GM06990 (cell line): ENCODE measurements at places on chromosomes 12 and 14.
A peak's percentile ranks its signal among the peaks of the same experiment; 100 is the strongest.

- peak; percentile 75 for DNase-seq
Observed at GRCh38 chr12:109892748-109893147, 7.3 kb upstream of the TCHP start.

DNA sequence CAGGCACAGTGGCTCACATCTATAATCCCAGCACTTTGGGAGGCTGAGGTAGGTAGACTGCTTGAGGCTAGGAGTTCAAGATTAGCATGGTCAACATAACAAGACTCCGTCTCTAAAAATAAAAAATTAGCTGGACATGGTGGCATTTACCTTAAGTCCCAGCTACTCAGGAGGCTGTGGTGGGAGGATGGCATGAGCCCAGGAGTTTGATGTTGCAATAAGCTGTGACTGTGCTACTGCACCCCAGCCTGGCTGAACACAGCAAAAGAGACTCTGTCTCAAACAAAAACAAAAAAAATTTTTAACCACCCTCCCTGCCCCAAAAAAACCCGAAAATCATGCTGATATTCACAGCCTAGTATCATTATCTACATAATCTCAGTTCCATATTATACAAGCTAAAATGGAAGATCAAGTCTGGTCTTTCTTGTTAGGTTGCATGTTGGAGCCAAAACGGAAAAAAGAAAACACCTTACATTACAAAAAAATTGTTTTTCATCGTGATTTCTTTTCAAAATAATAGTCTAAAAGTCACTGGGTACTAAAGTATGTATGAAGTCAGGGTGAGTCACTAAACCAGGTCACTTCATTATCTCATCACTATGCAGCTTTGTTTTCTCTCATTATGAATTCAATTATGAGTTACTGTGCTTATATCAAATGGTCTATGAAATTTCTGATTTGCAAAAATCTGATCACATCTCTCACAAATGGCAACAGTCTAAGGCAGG is 13.8 kb downstream of the GXYLT1 start:
- no peak for DNase-seq

DNA sequence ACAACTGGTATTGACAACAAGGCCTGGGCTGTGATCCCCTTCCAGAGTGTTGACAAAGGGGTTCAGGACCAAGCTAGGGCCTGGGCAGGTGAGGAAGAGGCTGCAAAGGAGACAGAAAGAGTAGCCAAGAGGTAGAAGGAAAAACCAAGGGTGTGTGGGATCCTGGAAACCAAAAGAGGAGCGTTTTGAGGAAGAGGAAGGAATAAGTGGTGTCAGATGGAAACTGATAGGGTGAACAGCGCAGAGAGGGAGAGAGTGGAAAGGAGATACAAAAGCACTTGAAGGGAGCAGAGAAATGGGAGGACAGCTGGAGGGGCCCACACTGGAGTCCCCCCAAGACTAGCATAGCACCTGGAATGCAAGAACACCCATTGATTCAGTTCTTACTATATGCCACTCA is 8.3 kb upstream of the HVCN1 start:
- no peak for DNase-seq

DNA sequence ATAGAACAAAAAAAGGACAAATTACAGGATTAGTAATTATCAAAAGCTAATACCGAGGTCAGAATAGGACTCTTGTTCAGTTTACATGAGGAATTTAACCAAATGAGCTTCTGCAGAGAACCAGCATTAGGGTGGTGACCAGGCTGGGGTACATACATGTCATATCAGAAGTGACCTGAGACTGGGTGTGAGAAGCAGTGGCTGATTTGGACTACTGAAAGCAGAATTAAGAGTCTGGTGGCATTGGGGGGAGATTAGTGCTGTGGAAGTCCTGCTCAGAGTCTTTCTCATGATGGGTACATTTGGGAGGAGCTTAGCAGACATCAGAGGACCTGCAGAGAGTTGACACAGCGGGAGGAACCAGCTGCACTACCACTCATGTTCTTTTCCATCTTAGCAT is 21.7 kb downstream of the TRAF3 start:
- no peak for DNase-seq

DNA sequence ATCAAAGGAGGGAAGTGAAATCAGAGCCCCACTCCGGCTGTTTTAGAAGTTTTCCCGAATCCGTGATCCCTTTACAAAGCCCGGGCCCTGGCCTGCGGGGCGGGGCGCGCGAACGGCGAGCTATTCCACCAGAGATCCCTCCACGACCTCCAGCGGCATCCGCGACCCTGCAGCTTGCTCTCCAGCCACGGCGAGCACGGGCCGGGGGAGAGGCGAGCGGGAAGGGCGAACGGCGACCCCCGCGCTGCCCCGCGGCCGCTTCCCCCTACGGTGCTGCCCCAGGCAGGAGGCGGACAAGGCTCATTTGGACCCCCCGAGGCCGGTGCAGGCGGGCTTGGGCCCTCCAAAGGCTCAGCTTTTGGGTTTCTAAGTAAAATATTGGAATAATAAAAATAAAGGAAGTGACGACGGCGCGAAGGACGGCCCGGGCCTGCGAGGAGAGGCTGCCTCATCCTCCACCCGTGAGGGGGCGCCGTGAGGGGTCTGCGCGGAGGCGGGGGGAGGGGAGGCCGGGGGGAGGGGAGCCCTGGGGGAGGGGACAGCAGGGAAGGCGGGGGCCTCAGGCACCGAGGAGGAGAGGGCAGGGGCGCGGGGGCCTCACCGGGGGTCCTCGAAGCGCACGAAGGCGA is 613 bp downstream of the SRSF9 start:
- no peak for DNase-seq

DNA sequence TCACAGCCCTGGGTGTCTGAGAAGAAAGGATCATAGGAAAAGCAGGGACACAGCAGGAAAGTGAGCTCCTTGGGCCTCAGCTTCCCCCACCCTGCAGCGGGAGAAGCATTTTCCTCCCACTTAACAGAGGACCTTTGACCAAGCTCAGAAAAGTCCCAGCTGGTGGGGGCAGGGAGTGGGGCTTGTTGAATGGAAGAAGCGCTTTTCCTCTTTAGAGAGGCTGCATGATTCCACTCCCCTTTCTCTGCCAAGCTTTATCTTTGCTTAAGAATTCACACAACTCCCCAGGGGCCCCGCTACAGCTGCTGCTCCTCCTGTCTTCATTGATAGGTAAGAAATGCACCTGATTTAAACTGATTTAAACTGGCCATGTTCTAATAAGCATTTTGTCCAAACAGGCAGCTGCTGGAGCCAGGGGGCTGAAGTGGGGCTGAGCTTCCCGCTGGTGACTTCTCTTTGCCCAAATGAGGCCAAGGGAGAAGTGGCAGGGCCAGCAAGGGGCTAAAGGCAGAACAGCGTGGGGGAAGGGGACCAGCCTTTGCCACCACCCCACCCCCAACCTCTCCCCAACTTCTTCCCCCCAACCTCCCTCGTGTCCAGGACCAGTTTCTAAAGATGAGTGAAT is 1.7 kb upstream of the PAPLN start:
- DNase-seq: no peak

DNA sequence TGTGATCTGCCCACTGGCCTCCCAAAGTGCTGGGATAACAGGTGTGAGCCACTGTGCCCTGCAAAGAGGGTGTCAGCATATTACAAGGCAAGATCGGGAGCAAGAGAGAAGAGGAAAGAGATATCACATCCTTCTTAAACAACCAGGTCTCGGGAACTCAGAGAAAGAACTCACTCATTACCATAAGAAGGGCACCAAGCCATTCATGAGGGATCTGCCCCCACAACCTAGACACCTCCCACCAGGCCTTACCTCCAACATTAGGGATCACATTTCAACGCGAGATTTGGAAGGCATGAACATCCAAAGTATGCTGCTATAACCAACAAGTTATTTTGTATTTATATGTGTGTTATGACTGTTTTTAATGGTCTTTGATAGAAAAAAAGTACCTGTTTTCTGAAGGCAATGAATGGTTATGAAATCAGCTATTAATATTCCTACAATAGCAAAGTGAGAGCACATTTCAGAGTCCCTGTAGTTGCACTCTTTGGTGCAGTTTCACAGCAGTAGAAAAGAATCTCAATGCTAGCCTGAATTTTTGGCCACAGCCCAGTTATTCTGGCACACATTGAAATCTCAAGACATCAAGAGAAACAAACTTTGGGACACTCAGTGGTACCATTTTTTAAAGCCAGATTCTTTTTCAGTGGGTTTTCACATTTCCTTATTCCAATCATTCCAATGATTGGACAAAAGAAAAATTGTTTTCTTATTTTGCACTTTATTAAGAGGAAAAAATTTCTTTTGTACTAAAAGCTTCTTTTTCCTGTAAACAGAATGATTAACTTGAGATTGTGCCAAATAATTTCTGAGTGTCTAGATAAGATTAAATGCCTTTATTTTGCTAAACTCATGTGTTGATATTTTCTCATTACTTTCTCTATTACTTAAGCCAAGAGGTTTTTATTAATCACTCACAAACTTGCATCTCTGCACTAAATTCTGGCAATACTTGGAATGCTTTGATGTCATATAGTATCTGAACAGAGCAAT is 582.6 kb upstream of the ATP2B1 start:
- DNase-seq: no peak

GRCh38 chr14:86961106-86961716 is 1031.8 kb downstream of the GALC start:
- no peak for DNase-seq

DNA sequence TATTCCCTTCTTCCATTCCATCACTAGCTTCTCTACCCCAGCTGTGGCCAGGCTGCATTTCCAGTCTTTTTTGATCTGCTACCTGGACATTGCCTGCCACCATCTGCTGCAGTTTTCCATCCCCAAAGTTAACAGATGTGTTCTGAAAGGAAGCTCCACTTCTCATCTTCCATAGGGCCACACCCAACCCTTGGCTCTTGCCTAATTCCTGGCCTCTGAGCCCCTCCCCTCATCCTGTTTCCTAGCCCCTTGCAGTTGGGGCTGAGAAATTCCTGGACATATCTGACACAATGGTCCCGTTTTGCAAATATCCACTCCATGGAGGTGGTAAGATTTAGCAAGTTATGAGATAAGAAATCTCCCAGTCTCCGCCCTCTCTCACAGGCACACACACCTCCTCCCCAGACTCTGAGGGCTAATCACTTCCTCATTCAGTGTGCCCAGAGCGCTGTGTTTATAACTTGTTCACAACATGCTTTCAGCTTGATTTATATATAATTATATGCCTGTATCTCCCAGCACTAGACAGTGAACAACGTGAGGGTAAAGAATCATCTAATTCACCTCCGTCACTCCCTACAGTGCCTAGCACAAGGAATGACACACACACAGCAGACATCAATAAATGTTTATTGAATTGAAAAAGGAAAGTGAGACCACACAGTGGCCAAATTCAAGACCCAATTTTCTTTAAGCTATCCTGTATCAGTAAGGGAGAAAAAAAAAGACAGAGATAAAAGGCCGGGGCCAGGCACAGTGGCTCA is 13.4 kb downstream of the SMUG1 start:
- no peak for DNase-seq

DNA sequence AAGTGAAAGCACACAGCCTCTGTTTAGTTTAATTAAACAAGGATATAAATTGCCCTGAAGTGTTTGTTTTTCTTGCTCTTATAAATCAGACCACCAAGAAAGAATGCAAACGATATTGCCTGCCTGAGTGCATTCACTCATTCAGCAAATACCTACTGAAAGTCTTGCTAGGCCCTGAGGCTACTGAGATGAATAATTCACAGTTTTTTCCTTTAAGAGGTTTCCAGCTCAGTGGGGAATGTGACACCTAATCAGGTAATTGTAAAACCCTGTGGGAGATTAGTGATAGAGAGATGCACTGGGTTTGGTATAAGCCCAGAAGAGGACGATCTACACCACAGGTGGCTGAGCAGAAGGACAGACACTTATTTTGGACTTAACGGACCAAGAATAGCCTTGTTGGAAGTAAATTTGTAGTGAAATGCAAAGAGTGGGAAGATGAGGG is 151.4 kb downstream of the SLC35F4 start:
- DNase-seq: no peak

- no peak for DNase-seq
Observed at GRCh38 chr12:58455136-58455535, 465.2 kb downstream of the LRIG3 start.

GRCh38 chr12:100908501-100908900 is 113.9 kb downstream of the ANO4 start:
- no peak for DNase-seq

GRCh38 chr12:76446090-76446489 is 97.9 kb upstream of the BBS10 start:
- DNase-seq: no peak

DNA sequence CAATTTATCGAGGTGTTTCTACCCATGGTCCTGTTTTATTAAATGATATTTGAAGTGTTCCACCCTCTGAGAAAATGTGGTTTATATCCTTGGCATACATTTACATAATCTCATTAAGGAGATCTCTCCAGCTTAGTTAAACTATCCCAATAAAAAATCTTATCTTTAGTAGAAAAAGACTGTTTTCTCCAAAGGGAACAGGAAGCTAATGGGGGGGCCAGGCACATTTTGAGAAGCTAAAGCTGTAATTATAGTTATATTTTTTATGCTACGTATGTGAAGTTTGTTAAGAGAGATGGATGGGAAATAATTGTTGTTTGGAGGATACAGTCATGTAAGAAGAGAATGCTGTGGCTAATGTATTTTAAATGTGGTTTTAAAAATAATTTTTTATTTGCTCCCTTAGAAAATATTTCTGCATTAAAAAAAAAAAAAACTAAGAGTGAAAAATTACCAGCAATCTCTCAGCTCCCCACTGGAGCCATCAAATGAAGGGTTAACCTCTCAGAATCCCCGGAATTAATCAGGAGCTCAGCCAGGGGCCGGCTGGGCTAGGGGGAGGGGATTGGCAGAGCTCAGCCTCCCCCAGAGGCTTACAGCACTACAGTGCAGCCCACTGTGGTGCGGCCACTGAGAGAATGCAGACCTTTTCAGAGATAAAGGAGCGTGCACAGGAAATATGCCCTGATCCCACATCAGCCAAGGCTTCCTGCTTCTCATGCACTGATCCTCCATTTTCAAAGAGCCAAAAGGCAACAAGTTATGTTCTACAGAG is 185.8 kb downstream of the EGLN3 start:
- no peak for DNase-seq

GRCh38 chr12:30706476-30706875 is 10.8 kb upstream of the IPO8 start:
- no peak for DNase-seq

DNA sequence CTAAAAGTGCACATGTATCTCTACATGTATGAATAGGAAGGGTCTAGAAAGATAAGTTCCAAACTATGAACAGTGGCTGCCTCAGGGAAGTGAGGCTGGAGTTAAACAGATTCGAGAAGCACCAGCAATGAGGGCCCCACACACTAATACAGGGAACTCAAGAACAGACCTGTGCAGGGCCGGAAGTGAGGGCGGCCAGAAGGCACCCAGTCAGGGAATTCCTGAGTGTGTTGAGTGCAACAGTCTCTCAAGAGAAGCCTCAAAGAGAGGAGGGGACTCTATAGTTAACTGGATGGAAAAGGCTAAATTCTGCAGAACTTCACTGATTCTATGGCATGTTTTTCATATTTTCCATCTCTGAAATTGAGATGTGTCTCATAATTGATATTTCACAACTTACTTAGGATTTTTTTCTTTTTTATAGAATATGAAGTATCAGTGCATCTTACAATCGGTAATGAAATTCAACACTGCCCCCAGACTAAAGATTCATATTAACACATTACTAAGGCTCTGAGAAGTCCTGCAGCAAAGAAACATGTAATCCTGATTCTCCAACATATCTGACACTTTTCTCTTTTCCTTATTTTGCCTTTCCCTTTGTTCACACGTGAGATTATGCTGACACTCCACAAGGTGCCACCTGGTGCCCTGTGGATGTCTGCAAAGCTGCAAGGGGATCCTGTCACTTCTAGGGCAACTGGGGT is 61.3 kb downstream of the CHGA start:
- no peak for DNase-seq
